ENCODE measurements at places on chromosomes 11 and 22.

DNA sequence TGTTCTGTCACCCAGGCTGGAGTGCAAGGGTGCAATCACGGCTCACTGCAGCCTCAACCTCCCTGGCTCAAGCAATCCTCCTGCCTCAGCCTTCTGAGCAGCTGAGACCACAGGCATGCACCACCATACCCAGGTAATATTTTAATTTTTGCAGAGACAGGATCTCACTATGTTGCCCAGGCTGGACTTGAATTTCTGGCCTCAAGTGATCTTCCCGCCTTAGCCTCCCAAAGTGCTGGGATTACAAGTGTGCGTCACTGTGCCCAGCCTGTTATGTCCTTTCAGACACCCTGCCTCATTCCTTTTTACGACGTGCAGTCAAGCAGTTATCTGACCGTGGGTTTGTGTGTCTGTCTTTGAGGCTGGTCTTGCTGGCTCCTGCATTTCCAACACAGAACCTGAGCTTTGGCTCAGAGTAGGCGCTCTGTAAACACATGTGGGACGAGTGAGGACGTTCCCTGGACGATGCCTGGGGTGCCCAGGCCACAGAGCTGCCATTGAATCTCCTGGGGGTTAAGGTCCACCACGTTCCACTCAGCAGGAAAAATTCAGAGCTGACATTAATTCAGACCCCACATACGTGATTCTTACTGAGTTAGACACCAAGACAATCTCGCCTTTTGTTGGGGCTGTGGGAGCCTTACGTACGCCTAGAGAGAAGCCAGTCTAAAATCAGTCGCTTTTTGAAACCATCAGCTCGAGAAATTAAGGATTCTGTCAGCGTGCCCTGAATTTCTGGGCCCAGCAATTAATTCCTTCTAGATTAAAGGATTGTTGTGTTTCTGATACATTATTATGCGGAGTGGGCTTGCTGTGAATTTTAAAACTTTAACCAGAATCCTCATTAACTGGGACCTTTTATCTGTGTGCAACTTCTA lies 21.5 kb upstream of the EMID1 start:
- no peak for DNase-seq

DNA sequence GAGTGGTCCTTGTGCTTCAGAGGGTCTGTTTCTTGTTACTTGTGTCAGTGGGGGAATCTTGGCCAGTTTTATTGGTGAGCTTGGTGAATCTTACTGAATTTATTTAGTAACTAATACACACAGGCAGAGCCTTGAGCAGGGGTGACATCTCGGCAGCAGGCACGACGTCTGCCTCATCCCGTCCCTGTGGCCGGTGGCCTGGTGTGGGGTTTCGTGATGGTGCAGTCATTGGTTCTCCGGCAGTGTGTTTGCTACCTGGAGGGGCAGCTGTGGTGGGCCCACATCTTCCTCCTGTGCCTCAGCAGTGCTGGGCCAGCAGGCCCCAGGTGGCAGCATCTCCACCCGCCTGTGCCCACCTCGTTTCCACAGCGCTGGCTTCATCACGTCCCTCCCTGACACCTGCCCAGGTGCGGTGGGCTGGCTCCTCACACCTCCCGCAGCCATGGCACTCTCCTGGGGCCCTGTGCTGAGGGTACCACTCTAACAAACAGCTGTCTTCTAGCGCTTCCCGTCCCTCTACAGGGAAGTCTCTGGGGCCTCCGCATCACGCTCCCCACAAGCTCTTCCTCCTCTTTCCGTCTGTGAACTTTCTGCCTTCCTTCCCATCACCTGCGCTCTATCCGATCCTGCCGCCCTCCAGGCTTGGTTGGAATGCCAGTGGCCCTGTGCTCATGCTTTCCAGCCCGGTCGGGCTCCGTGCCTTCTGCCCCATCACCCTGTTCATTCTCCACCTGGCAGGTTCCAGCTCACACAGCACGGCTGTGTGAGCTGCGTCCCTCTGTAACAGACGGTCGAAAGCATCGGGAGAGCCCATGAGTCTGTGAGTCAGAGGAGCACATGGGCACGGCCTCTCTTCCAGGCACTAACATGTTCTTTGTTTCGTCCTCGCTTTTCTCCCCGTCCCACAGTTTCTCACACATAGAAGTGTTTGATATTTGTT lies 203.4 kb downstream of the TBC1D22A start:
- DNase-seq = no peak

DNA sequence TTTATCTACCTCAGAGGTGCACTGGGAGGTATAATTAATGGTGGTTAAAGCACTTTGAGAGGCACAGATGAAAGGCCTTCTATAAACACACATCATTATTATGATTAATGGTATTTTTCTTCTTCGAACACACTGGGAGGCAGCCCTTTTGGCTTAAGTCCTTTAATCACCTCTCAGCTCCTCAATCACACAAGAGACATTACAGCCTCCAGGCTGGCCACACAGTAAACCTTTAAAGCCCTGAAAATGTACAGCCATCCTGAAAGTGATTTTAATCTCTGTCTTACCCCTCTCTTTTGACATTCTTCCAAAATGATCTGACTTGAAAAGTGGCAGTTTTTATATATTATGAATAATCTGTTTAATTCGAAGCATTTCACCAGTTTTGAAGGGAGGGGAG lies 54.3 kb upstream of the VSTM5 start:
- DNase-seq = no peak

DNA sequence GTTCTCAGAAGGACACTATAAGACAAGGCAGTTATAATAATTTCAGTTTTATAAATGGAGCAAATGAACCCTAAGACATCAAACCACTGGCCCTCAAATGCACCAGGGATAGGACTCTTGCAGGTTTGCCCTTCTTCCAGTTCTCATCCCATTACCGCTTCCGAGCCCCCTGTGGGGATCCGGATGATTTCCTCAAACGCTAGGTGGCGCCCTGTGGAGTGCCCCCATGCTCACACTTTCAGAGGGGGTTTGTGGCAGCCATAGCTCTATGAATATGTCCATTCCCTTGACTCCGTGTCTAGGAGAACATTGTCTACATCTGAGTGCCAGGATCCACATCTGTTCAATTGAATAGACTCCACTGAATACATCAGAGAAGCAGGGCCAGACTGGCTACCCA lies 816.3 kb downstream of the NTM start:
- no peak for DNase-seq

- DNase-seq = no peak
These were observed 10.7 kb downstream of the DAGLA start for GRCh38 chr11:61690706-61691379.

DNA sequence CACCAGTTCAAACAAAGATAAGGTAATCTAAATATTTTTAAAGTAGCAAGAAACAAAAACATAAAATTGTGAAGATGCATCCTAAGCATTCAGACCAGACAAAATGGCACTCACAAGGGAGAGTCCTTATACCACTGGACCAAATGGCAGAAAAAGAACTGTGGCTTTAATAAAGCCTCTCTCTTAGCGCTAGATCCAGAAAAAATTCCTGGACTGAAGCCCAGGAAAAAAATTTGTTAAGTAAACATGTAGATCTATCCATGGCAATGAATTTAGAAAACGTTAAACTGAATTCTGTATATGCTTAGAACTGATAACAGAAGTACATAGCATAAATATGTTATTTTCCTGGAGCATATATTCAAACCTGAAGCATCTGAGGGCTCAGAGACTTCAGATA lies 11.8 kb upstream of the CD59 start:
- DNase-seq = peak; percentile 20

GRCh38 chr11:85918910-85919794 lies 64.0 kb downstream of the CCDC83 start:
- DNase-seq = no peak

- DNase-seq = no peak
These were observed 32.3 kb downstream of the MTMR2 start for GRCh38 chr11:95891423-95892170.

DNA sequence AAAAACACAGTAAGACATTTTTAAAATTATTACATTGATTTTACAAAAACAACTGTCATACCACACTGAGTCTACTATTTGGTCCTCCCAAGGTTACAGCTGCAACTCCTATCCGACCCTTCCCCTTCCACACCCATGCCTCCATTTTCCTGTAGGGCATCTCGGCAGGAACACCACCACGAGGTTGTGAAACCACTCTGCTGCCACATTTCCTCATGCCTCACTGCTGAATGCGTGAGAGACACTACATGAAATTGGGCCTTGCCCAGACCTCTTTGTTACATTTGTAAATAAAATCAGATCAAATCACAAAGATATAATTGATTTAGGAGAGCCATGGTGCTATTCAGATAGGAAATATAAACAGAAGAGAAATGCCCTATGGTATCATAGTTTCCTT lies 2.0 kb downstream of the ARHGAP32 start:
- no peak for DNase-seq

DNA sequence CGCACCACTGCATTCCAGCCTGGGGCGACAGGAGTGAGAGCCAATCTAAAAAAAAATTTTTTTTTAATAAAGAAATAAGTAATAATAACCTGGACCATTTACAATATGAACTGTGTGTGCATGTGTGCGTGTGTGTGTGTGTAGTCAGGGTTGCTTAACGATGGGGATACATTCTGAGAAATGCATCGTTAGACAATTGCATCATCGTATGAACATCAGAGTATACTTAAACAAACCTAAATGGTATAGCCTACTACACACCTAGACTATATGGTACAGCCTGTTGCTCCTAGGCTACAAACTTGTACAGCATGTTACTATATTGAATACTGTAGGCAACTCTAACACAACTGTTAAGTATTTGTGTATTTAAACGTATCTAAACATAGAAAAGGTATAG lies 26.4 kb downstream of the RDX start:
- no peak for DNase-seq

- DNase-seq = no peak
These were observed 56.3 kb downstream of the BCR start for GRCh38 chr22:23236440-23237184.

- DNase-seq = no peak
These were observed 32.7 kb upstream of the GLYATL1B start for GRCh38 chr11:59053387-59053786.

GRCh38 chr11:76744186-76745043 lies 38.7 kb upstream of the TSKU start:
- DNase-seq = no peak

DNA sequence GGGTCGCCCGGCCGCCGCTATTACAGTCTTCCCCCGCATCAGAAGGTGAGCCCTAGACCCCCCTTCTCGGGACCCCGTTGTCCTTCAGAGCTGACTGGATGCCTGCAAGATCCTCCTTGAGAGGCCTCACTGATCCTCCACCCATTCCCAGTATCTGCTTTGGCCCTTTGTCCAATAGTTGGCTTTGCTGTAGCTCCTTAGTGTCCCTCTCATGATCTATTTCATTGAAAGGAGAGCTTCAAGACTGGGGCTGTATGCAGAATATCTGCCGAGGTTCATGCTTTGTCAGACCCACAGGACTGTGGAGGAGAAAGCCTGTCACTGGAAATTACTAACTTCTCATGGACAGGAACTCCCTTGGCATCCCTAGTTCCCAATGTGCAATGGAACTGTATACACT lies 499 bp downstream of the DLAT start:
- no peak for DNase-seq

- no peak for DNase-seq
These were observed 128.7 kb upstream of the TOP3B start for GRCh38 chr22:22111267-22111751.

GRCh38 chr11:131744847-131745246 lies 374.4 kb downstream of the NTM start:
- no peak for DNase-seq

DNA sequence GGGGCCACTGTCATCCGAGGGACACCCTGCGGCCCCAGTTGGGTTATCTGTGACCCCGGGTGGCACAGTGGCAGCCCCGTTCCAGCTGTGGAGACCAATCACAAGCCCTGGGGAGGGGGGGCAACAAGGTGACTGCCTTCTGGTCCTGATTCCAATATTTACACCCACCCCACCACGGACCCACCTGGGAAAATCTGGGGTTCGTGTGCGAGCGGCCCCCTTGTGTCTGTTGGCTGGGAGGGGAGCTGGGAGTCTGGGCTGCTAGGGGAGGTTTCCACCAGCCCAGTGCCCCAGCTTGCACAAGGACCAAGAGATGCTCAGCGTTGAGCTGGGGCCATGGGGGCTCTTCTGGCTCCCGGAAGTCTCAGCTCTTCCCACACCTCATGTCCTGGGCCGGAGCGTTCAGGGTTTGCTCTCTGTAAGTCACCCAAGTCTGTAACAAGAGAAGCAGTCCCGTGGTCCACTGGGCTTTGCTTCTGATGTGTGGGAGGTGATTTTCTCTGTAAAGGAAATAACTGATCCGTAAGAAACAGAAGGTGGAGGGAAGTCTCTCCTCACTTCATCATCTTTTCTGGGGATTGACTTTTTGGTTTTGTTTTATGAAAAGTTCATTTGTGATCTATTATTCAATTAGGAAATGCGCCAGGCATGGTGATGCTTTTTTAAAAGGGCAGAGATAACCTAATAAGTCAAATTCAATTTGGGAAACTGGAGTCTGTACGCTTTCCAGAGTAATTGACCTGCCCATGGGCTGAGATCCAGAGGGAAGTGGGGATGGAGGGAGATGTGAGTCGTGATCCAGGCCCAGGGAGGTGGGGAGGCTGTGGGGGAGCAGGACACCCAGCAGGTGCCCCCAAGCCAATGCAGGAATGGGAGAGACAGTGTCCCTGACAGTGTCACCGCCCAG lies 22.4 kb upstream of the GAL start:
- no peak for DNase-seq

- DNase-seq = peak; percentile 81
These were observed at the start of gene PKNOX2 for GRCh38 chr11:125164422-125165110. Gene PKNOX2, plus strand, starts transcription at chr11:125164751. Its CDS starts 186,555 bp downstream, at chr11:125351306.

- no peak for DNase-seq
These were observed 123.8 kb downstream of the NECTIN1 start for GRCh38 chr11:119605137-119605665.

DNA sequence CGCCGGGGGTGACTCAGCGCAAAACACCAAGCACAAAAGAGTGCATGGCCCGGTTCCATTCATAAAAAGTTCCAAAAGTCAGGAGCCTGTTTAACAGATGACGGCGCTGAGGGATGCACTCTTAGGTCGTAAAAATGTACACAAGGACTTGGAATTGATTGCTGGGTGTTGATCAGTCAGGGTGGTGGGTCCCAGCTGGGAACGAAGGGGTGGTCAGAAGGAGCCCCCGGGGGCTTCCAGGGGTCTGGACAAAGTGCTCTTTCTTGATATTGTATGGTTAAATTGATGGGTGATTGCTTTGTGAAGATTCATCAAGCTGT lies 20.7 kb downstream of the IFITM10 start:
- DNase-seq = no peak

GRCh38 chr11:123020968-123021367 lies 39.3 kb upstream of the BSX start:
- peak; percentile 71 for DNase-seq

DNA sequence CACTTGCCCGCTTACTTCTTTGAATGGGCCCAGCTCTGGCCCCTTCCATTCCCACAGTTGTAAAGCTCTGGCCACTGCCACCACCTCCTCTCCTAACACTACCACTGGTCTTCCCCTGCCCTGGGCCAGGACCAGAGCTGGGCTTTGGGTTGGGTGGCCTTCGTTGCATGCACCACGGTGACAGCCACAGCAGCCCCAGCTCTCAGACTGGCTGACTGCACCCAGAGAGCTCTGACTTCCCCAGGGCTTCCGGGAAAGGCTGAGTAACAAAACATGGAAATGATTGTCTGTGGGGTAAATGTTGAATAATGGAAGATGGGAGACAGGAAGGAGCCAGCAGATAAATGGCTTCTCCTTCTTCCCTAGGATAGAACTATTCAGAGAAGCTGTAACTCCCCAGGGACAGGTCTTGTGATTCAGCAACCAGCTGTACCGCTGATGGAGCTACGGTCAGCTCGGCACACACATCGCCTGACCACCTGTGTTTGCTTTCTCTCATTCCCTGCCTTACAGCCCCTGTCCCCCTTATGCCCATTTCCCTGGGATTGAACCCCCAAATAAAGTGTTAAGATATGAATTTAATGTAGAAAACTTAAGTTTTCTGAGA lies 27.6 kb downstream of the SCN4B start:
- peak; percentile 52 for DNase-seq

GRCh38 chr11:102118937-102119336 lies 8.7 kb downstream of the YAP1 start:
- DNase-seq = no peak

Data from NCI-H526 treated with DMSO at 0.1 percent for 48 hours (cell line).